ENCODE measurements at places on chromosomes 7 and 10.

GRCh38 chr10:90484518-90484917, 373.3 kb downstream of the HTR7 start:
- peak; percentile 56 for DNase-seq

DNA sequence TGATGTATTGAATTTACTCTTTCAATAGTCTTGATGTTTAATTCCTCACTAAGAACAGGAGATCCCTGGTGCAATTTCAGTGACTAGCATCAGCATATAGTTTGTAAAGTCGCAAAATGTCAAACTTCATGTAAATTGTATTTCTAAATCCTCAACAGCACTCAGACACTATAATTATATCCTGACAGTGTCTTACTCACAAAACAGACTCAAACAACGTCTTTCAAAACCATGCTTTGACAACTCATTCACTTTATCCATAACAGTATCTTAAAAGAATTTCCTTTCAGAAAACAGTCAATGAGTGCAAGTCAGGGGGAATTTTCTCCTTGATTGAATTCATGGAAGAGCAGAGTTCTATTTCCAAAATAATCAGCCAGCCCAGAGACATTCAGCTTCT, 20.8 kb downstream of the BAMBI start:
- DNase-seq, result no peak

DNA sequence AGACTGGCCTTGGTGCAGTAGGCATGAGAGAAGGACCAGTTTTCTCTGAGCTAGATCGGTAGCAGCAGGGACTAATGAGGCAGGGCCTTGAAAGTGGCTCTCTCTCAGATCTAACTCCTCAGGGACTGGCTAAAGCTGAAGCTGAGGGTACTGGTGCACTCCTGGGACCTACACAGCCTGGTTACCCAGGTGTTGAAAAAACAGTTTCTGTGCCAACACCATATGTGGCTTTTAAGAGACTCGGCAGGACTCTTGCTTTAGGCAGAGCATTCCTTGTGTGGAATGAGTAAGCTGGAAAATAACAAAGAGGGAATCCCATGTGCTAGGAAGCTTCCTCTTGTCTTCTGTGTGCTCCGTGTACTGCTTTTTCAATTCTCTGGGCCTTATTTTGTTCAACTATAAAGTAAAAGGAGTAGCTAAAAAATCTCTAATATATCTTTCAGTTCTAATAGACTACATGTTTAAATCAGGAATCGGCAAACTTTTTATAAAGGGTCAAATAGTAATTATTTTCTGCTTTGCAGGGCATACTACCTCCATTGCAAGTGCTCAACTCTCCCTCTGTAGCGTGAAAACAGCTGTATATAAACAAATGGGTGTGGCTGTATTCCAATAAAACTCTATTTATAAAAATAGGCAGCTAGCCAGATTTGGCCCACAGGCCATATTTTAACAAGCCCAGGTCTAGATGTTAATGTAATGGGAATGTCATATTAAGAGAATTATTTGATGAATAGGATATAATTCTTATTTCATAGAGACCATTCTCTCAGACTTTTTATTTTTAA, 186.1 kb upstream of the KAT6B start:
- DNase-seq, result peak; percentile 80

DNA sequence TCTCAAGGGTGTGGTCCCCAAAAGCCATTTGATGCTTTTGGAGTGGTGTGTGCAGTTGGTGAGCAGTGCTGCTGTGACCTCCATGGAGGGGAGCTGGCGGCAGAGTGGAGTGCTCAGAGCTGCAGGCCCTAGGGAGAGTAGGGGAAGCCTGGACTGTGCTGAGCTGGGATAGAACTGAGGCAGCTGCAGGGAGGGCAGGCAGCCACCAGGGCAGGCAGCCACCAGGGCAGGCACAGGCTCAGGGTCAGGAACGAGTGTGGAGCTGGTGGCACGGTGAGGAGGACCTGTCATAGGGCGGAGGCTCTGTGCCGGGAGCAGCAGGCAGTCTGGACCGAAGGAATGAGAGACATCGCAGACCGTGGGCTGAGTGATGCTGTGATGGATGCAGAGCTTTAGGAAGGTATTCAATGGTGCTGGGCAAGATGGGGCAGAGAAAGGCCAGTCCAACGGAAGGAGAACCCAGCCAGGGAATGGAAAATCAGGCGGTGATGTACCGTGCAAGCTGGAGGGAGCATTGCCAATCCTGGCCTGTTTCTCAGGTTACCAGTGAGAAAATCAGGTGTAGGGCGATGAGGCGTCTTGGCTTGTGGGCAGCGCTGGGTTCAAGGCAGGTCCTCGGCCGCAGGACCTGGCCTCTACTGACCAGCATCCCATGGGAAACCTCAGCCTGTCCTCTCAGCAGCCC, 152.6 kb downstream of the CAMK1D start:
- DNase-seq, result no peak

DNA sequence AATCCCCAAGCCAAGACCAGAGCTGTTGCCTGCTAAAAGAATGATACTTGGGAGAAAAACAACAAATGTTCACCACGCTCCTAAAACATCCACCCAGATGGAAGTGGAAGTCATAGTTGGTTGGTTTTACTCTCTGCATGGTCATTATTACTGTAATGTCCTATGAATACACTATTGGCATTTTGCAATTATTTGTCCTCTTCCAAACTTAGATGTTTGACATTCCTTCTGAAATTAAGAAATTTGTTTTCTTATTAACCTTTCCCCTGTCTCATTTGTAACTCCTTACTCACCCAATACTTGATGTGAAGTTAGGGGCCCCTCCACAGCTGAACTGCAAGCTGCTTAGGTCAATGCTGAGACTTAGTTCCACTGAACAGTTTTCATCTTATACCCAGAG, 383.3 kb downstream of the INHBA start:
- no peak for DNase-seq

- DNase-seq, result no peak
Measured at GRCh38 chr10:79051766-79052165, 17.0 kb upstream of the ZMIZ1 start.

DNA sequence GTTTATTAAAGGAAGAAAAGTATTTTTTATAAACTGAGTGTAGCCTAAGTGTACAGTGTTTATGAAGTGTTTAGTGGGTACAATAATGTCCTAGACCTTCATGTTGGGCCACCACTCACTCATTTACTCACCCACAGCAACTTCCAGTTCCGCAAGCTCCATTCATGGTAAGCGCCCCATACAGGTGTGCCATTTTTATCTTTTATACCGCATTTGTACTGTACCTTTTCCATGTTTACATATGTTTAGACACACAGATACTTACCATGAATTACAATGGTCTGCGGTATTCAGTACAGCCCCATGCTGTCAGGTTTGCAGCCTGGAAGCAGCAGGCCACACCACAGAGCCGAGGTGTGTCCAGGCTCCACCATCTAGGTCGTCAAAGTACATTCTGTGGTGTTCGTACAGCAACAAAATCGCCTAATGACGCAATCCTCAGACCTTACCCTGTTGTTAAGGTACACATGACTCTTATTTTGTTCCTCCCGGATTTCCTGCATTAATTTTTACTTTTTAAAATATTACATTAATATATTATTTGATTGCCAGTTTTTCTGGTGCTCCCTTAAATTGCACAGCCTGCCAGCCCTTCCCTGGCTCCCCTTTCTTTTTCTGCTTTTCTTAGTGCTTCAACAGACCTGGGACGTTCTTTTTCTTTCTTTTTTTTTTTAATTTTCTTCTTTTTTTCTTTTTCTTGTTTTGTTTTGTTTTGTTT, 881 bp upstream of the SSBP1 start:
- peak; percentile 14 for DNase-seq

DNA sequence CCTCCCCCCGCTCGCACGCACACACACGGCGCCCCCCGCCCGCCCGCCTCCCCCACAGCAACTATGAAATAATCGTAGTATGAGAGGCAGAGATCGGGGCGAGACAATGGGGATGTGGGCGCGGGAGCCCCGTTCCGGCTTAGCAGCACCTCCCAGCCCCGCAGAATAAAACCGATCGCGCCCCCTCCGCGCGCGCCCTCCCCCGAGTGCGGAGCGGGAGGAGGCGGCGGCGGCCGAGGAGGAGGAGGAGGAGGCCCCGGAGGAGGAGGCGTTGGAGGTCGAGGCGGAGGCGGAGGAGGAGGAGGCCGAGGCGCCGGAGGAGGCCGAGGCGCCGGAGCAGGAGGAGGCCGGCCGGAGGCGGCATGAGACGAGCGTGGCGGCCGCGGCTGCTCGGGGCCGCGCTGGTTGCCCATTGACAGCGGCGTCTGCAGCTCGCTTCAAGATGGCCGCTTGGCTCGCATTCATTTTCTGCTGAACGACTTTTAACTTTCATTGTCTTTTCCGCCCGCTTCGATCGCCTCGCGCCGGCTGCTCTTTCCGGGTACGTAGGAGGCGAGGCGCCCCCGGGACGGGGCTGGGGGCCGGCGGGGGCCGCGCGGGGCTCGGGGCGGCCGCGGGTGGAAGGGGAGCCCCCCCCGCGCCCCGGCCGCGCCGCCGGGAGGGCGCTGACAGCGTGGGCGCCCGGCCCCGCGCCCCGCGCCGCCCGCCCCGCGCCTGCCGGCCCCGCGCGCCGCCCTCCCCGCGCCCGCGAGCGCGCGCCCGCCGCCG, 441 bp downstream of the BMI1 start:
- peak; percentile 73 for DNase-seq

All from NCI-H82 (cell line).